A375 (cell line): ENCODE measurements at places on chromosomes 7 and 10. TPM values are rescaled to one million over a fixed set of nuclear protein-coding genes. Genes with fewer than 3 reads are reported as not detected.

The BMPER gene
- 0.04 and 0.37 TPM in 2 replicates for total RNA-seq

The GPR26 gene
- not detected in 2 replicates for total RNA-seq

The ECD gene
- total RNA-seq = 23.3 and 31.3 TPM in 2 replicates

The SFRP5 gene
- total RNA-seq = 0.05 and 0.94 TPM in 2 replicates

The ERVW-1 gene
- not detected in 2 replicates for total RNA-seq

The RNLS gene
- total RNA-seq = not detected in 2 replicates

The SLC26A3 gene
- total RNA-seq = not detected in 2 replicates

The TMUB1 gene
- total RNA-seq = 48.4 and 64.1 TPM in 2 replicates

The PRRT4 gene
- 0.05 TPM in 1 of 2 replicates, not detected in the other for total RNA-seq

The ZNF804B gene
- total RNA-seq = not detected in 2 replicates

The SYPL1 gene
- total RNA-seq = 18.1 and 18.6 TPM in 2 replicates

The ZNF775 gene
- 3.1 and 3.8 TPM in 2 replicates for total RNA-seq

The PLA2G12B gene
- total RNA-seq = not detected in 2 replicates

The UPK3BL2 gene
- total RNA-seq = 21.6 and 24.7 TPM in 2 replicates

The NPTX2 gene
- total RNA-seq = 1.9 and 4.6 TPM in 2 replicates

The TSPAN15 gene
- 0.98 and 1.2 TPM in 2 replicates for total RNA-seq

The TLX1 gene
- total RNA-seq = not detected in 2 replicates

The ABCB1 gene
- total RNA-seq = 5.8 and 8.6 TPM in 2 replicates

The CYP26C1 gene
- 0.04 and 0.27 TPM in 2 replicates for total RNA-seq

The VPS26A gene
- total RNA-seq = 11.7 and 12.3 TPM in 2 replicates

The NPSR1 gene
- not detected in 2 replicates for total RNA-seq

The INSYN2A gene
- not detected in 2 replicates for total RNA-seq

The GCK gene
- total RNA-seq = not detected in 2 replicates

The PCLO gene
- total RNA-seq = 5.9 and 6.8 TPM in 2 replicates

The PODXL gene
- total RNA-seq = 12.0 and 12.7 TPM in 2 replicates
